ENCODE measurements at places on chromosomes 12 and 14.

DNA sequence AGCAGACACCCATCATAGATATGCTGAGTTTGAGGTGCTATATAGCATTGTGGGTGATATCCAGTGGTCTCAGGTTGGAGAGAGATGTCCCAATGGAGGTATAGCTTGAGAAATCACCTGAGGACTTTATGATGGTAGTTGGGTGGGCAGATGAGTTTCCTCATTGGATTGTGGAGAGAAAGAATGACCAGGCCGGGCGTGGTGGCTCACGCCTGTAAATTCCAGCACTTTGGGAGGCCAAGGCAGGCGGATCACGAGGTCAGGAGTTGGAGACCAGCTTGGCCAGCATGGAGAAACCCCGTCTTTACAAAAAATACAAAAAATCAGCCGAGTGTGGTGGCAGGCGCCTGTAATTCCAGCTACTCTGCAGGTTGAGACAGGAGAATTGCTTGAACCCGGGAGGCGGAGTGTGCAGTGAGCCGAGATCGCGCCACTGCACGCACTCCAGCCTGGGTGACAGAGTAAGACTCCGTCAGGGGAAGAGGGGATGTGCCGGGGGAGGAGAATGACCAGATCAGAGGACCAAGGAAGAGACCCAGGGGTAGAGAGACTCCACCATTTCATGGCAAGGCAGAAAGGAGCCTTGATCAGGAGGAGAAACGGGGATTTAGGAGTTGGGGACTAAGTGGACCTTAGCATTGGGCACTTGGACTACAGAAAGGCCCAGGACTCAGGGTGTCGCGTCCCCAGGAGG is 757 bp upstream of the PCK2 start:
- DNase-seq: no peak

GRCh38 chr12:52268212-52268611 is 6.2 kb upstream of the KRT86 start:
- DNase-seq: no peak

DNA sequence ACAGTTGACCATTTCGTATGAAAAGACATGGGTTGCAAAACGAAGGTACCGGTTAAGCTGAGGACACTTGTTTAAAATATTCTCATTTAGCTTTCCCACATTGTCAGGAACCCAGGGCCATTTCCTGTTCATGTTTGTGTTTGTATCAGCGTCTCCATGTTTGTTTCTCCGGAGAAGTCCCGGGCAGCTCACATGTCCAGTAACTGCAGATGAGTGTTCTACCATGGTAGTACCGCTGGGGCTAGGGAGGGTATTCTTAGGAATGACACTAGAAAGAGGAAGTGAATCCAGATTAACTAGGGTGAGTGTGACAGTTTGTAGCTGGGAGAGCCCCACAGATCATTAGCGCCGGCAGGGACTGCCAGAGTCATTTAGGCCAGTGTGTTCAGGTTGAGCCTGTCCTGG is 50.0 kb upstream of the EVL start:
- DNase-seq: no peak

DNA sequence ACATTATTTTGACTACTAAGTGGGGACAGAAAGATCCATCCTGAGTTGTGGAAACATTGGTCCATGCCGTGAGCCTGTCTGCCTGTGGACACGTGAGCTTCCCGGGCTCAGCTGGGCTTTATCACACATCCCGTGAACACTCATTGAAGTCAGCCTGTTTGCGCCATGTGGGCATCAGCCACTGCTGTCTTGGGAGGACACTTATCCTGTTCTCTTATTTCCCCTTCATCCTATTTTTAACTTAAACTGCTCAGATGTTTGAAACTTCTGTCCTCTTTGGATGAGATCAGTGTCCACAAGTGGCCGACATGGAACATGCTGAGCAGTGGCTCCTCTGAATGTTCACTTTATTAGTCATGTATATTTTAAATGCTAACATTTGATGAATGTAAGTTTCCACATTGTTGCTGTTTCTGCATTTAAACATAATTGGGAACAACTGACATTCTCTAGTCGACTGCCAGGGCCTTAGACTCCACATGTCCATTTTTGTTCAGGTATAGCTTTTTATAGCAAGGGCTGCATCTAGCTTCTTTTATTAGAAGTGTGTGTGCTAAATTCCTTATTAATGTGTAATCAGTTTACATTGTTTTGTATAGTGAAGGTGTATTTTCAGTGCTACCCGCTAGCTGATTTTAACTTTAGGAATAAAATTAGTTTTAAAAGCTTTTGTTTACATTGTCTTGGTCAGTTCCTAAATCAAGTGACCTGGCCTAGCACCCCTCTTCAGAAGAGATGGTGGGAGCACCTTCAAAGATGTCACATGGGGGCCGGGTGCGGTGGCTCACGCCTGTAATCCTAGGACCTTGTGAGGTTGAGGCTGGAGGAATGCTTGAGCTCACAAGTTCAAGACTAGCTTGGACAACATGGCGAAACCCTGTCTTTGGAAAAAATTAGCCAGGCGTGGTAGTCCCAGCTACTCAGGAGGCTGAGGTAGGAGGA is 24.0 kb downstream of the RNF34 start:
- no peak for DNase-seq

- DNase-seq: no peak
These were observed 16.9 kb downstream of the CCDC88C start for GRCh38 chr14:91400696-91401095.

DNA sequence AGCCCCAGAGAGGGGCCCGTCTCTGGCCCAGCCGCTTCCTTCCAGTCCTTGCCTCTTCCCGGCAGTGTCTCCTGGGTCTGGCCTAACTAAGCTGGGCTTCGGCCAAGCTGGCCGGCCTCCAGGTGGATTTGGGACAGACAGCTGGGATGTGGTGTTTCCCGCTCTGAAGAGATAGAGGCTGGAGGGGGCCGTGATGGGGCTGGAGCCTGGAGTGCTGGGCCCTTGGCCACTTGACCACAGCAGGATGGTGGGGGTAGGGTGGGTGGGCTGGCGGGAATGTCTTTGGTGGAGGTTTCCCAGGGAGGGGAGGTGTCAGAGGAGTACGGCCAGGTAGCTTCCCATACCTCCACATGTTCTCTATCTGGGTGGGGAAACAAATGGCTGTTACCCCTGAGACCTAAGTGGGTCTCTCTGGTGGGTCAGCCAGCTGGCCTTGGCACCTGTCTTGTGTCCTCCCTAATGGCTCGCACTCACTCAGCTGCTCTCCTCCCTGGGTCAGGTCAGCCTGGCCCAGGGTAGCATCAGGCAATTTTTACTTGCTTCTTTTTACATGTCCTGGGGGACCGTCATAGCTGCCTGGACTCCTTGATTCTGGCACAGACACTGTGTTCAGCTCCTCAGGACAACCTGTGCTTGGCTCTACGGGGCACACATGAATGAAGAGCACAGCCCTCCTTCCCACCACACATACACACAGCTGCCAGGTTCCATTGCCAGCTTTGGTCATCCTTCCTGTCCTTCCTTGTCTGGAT is 19.8 kb upstream of the PGF start:
- no peak for DNase-seq

GRCh38 chr14:61484031-61484430 is 162.7 kb downstream of the PRKCH start:
- no peak for DNase-seq

- DNase-seq: no peak
These were observed 34.8 kb upstream of the TESC start for GRCh38 chr12:117134059-117134458.

DNA sequence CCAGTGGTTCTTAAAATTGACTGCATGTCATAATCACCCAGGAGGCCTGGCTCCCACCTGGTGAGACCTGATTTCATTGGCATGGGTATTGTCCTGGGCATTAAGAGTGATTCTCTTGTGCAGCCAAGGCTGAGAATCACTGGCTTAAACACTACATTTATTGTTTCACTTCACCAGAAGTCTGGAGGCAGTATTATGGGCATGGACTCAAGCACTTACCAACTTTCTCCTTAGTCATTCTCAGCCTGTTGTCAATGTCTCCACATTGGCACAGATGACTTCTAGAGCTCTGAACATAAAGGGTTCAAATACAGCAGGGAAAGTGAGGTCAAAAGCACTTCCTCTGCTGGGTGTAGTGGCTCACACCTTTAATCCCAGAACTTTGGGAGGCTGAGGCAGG is 25.6 kb upstream of the GCH1 start:
- DNase-seq: no peak

DNA sequence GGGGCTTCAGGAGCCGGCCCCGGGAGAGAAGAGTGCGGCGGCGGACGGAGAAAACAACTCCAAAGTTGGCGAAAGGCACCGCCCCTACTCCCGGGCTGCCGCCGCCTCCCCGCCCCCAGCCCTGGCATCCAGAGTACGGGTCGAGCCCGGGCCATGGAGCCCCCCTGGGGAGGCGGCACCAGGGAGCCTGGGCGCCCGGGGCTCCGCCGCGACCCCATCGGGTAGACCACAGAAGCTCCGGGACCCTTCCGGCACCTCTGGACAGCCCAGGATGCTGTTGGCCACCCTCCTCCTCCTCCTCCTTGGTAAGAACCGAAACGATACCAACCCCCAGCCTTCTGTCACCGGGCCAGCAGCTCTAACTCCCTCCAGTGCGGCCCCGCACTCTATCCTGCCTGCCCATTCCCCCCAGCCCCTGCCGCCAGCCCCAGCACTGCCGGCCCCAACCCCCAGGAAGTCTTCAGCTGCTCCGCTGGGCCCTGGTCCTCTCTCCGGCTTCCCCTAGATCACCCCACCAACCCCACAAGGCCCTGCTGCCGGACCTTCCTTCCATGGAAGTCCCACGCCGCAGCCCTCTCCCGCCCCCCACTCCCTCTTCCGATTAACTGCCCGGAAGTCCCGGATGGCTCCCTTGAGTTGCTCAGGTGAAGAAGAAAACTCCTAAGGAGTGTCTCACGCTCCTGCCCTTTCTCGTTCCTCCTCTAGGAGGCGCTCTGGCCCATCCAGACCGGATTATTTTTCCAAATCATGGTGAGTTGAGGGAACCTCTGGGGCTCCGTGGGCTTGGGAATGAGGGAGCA is 693 bp downstream of the LRP10 start:
- no peak for DNase-seq

GRCh38 chr14:36771028-36771640 is 109.5 kb downstream of the PAX9 start:
- no peak for DNase-seq

- DNase-seq: no peak
These were observed 100.7 kb downstream of the VCPKMT start for GRCh38 chr14:50015716-50016115.

GRCh38 chr12:111314953-111315539 is 53.8 kb downstream of the PHETA1 start:
- DNase-seq: no peak
